Hematopoietic multipotent progenitor cell treated with erythropoietin and hydrocortisone succinate and interleukin-3 and kit ligand, for 8 days (in vitro differentiated cells): ENCODE measurements at places on chromosomes 16 and 17.
A peak's percentile ranks its signal among the peaks of the same experiment; 100 is the strongest.

DNA sequence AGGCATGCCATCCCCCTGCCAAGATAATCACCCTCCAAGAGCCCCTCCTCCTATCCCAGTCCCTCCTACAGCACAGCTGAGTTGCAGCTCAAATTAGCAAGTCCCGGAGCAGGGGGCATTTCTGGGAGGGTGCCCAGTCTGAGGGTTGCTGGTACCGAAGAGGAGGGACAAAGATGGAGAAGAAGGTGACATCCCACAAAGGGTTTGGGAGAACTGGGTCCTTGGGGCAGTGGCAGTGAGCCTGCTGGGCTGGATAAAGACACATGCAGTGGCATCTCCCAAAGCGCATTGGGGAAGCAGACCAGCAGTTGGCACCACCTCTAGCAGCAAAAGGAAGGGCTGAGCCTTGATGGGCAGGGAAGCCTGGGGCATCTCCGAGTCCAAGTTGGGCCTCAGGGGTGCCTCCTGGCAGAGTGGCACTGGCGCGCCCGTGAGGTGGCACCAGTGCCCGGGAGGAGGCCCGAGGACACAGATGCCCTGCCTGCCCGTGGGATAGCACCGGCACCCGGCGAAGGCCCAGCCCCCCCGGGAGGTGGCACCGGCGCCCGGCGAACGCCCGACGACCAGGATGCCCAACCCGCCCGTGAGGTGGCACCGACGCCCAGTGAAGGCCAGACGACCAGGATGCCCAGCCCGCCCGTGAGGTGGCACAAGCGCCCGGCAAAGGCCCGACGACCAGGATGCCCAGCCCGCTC lies 622 bp downstream of the TOM1L2 start:
- peak; percentile 10 for DNase-seq

DNA sequence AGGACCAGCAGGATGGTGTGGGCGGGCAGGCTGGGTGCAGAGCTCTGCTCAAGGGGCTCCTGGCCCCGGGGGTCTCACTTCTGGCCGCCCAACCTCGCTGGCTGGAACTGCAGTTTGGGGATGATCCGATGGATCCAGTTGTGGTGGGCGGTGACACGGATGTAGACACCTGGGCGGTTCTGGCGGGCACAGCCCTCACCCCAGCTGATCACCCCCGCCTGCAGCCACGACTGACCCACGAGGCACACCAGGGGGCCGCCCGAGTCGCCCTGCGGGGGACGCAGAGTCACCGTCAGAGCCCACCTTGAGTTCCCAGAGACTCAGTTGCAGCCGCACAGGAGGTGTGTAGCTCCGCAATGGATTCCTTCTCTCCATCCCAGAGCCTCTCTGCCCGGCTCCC lies 7.5 kb downstream of the PRSS27 start:
- DNase-seq = no peak

- no peak for DNase-seq
Measured at GRCh38 chr16:4696905-4697847, 3.8 kb downstream of the NUDT16L1 start.

GRCh38 chr16:19393226-19394111 lies 24.2 kb upstream of the TMC5 start:
- no peak for DNase-seq

GRCh38 chr16:63960321-63960720 lies 1161.5 kb downstream of the CDH11 start:
- no peak for DNase-seq

GRCh38 chr16:79375351-79375750 lies 225.2 kb downstream of the MAF start:
- no peak for DNase-seq

- no peak for DNase-seq
Measured at GRCh38 chr16:81821436-81822128, 42.5 kb downstream of the PLCG2 start.

GRCh38 chr17:39318636-39319035 lies 82.8 kb downstream of the FBXL20 start:
- DNase-seq = no peak

DNA sequence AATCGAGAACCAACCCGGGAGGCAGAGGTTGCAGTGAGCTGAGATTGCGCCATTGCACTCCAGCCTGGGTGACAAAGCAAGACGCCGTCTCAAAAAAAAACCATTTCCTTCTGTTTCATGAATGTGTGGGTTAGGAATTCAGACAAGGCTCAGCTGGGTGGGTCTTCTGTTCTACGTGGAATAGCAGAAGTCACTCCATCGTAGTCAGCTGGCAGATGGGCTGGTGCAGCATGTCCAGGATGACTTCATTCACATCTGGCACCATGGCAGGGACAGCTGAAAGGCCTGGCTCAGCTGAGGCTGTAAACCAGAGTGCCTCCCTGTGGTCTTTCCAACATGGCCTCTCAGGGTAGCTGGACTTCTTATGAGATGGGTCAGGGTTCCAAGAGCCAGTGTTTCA lies 89.0 kb downstream of the C17orf67 start:
- no peak for DNase-seq

DNA sequence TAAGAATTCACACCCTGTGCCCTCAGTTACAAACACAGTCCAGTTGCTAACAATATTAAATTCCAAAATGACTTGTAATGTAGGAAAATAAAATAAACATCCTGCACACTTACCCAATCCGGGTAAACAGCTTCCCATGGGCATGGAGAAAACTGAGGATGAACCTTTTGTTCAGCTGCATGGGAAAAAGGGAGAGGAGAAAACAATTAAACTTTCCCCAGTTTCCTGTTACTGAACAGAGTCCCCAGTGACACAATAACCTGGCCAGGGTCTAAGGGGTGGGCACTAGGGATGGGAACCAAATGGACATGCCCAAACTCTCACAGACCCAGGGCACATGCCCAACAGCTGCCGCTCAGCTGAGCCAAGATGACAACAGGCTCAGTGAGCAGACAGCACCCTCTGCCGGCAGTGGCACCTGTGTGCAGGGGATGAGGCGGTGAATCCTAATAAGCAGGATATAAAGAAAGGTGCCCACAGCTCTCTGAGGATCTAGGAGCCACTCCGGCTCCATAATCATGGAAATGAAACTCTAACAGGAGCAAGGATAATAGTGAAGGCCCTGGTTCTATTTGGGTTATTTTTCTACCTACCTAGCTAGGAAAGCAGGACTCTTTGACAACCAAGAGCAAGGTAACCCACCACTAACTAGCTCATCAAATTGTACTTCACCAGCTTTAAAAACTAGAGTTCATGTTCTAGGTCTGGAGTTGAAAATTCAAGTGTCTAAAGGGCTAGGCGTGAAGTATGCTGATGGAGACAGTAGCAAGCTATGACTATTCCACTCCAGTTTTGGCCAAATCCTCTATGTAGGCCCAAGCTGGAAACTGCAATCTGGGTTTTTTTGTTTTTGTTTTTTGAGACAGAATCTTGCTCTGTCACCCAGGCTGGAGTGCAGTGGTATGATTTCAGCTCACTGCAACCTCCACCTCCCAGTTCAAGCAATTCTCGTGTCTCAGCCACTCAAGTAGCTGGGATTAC lies 58.8 kb downstream of the SMG6 start:
- peak; percentile 79 for DNase-seq

DNA sequence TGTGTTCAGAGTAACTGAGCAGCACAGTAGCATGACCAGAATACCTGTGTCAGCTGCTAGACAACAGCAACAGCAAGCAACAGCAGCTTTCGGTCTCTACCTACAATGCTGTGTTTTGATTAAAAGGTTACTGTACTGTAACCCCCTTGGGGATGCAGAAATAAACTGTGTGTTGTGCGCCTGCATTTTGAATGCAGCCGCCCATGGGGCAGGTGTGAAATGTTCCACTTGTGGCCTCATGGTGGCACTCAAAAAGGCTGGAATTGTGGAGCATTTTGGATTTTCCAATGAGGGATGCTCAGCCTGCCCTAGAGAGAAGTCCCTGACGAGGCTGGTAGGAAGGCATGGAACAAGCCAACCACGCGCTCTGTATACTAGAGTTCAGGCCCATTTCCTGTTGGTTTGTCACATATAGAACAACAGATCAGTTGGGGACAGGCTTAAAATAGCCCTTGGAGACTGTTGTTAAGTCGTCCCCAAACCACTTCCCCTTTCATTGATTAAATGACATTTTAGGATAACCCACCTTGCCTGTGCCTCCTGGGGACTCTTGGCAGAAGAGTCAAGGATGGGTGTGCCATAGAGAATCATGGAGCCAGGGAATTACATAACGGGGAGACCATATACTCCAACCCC lies 27.1 kb downstream of the SCPEP1 start:
- peak; percentile 33 for DNase-seq

DNA sequence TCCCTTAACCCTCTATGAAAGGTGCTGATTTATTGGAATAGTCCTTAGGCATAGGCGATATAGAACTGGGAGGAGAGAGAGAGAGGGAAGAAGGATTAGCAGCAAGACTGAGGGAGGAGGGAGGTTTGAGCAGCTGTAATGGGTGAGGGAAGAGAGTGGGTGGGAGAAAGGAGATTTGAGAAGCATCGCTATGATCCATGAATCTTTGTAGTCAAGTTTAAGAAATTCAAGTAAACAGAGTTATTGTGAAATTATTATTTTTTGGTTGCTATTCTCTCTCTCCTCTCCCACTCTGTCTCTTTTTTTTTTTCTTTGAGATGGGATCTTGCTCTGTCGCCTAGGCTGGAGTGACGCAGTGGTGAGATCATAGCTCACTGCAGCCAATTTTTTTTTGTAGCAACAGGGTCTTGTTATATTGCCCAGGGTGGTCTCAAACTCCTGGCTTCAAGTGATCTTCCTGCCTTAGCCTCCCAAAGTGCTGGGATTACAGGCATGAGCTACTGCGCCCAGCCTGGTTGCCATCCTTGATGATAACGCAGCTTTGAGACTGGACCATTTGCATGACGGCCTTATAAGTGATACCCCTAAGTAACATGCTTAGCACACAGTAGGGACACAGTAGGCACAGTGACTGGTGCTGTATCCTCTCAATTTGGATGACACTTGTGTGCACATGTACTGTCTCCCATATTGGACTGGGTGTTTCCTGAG lies 21.0 kb upstream of the TNS4 start:
- DNase-seq = no peak

GRCh38 chr16:23374721-23375510 lies 72.8 kb downstream of the SCNN1B start:
- no peak for DNase-seq

DNA sequence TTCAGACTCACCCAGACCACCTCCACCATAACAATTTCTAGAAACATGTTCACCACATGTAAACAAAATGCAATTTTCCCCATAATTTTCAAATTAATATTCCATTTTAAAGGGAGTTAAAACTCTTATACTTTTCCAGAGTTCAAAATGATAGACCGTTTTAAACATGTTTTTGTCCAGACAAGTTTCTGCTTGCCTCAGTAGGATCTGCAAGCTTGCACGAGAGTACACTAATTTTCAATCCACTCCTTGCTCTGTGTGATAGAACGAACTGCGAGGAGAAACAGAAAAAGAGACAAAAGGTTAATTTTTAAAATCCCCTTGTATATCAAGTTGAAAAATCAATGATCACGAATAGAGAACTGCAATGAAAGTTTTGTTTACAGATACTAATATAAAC lies 7.1 kb downstream of the FAHD1 start:
- no peak for DNase-seq

GRCh38 chr17:53475002-53475401 lies 347.7 kb upstream of the KIF2B start:
- DNase-seq = no peak

GRCh38 chr16:86303787-86304678 lies 206.3 kb upstream of the FOXF1 start:
- no peak for DNase-seq

DNA sequence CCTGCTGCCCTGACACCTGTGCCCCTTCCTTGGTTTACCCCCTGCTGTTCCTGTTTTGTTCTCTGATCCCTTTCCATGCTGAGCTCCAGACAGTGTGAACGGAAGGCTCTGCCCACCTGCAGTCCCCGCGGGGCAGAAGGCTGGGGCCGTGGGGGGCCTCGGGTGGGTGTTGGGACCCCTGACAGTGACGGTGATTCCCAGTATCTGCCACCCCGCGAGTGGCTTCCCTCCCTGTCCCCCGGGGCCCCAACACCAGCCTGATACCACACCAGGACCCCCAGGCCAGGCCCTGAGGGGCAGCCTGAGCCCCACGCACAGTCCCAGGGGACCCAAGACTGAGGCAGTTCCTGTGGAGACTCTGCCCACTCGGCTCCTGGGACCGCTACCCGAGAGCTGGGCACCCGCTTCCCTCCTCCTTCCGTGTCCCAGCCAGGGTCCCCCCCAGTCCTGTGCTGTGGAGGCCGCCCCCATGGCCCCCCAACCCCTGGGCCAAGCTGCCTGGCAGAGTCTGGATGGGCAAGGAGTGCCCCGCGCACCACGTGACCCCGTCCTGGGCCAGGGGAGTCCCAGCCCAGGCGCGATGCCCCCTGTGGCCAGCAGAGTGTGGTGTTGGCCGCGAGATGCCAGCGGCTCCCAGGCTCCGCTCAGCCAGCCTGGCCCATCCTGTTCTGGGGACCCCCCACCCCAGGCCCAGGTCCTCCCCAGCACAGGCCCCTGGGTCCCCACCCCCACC lies 10.0 kb upstream of the C1QTNF8 start:
- DNase-seq = peak; percentile 53

DNA sequence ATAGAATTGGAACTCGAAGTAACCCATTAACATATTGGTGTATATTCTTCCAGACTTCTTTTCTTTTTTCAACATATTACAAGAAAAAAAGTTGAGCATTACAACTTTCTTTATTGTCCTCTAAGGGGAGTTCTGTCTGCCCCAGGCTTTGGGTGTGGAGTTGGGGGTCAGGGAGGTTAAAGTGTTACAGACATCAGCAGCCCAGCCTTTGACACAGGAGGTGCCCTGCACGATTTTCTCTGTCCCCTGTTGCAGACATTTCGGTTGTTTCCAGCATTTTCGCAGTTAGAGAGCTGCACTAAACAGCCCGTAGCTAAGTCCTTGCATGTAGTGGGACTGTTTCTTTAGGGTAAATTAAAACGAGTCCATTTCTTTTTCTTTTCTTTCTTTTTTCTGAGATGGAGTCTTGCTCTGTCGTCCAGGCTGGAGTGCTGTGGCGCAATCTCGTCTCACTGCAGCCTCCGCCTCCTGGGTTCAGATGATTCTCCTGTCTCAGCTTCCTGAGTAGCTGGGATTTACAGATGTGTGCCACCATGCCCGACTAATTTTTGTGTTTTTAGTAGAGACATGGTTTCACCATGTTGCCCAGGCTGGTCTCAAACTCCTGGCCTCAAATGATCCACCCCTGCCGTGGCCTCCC lies 13.4 kb upstream of the ADCY7 start:
- no peak for DNase-seq

DNA sequence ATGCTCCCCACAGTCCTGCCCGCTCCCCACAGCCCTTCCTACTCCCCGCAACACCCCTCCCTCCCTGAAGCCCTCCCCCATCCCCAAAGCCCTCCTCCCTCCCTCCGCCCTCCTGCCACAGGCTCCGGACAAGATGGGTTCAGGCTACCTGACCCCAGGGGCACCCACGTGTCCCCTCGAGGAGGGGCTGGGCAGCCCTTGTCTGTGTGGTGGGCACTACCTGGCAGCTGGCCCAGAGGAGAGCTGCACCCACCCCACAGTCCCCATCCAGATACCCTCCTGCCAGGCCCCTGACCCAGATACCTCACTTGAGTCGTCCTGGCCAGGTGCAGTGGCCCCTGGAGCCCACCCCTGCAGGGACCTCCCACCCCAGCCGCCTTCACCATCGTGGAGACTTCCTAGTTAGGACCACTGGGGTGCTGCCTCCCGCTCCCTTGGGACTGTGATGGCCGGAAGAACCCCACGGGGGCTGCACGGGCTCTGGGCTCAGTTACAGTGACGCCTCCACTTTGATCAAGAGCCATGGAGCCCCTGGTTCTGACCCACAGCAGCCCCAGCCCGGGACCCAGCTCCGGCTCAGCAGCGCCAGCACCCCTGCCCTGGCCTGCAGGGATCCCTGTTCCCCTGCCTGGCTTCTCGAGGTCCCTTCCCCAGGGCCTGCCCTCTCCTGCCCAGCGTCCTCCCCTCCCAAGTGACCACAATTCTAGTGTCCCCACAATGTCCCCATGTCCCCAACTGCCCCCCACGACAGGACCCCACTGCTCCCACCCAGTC lies 806 bp downstream of the PERCC1 start:
- no peak for DNase-seq
